ENCODE measurements at places on chromosomes 13 and 19.
A peak's percentile ranks its signal among the peaks of the same experiment; 100 is the strongest.

- no peak for DNase-seq
Measured at GRCh38 chr13:27166313-27166712, 5.3 kb downstream of the USP12 start.

- no peak for DNase-seq
Measured at GRCh38 chr19:10653482-10653731, 739 bp upstream of the ILF3 start.

DNA sequence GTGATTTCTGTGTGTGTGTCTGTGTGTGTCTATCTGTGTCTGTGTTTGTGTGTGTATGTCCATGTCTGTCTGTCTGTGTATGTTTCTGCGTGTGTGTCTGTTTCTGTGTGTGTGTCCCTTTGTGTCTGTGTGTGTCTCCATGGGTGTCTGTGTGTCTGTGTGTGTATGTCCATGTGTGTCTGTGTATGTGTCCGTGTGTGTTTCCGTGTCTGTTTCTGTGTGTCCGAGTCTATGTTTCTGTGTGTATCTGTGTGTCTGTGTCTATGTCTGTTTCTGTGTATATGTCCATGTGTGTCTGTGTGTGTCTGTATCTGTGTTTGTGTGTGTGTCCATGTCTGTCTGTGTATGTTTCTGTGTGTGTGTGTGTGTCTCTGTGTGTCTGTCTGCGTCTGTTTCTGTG is 276.3 kb upstream of the SOX1 start:
- no peak for DNase-seq

GRCh38 chr19:29516358-29516725 is 9.5 kb upstream of the VSTM2B start:
- DNase-seq: no peak

GRCh38 chr19:17873786-17874757 is 2.3 kb downstream of the SLC5A5 start:
- DNase-seq: peak; percentile 19

GRCh38 chr13:64272681-64273080 is 2857.0 kb upstream of the PCDH20 start:
- DNase-seq: no peak

DNA sequence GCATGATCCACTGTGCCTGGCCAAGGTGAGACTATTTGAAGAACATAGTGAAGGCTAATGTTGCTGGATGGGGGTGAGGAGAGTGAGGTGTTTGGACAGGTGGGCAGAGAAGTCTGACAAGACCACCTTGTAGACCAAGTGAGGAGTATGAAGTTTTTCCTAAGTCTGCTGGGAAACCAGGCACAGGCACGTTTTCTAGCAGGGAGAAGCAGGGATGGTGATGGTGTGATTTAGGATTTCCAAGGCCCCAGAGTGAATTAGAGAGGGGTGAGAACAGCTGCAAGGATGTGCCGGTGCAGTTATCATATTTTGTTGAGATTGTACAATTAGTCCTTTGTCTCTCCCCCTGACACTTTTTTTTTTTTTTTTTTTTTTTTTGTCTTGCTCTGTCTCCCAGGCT is 5.6 kb upstream of the PKN1 start:
- no peak for DNase-seq

- DNase-seq: no peak
Measured at GRCh38 chr19:48913114-48913889, 13.2 kb downstream of the NUCB1 start.

- DNase-seq: no peak
Measured at GRCh38 chr19:3852614-3853254, 16.1 kb downstream of the ZFR2 start.

GRCh38 chr19:49057636-49058234 is at the start of gene CGB7:
Gene CGB7 (minus strand): TSS chr19:49057749. CDS start chr19:49055375, 2,374 bp downstream.
- DNase-seq: no peak

DNA sequence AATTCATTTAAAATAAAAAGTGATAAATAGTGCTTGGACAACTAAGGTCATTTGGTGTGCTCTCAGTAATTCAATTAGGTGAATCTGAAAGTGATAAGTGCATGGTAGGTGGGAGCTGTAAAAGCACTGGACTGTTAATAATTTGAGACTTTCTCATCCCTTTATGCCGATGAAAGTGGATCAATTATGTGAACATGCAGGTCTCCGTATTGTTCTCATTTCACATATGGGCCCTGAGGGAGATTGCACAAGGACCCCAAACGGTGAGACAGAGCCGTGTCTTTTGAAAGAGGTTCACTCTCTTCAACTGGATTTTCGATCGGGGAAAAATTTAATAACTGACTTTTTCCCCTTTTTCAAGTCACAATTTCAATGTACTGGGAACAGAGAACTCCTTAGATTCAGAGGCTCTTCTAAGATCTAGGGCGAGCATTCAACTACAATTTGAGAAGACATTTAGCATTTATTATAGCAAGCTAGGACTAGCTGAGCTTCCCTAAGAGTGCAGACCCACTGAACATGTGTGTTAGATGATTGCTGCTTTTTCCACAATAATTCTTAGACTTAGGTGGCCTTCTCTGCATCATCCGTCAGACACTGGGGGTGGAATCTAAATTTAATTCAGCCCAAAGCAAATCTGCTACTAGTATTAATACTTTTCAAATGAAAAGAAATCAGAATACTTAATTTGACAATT is 347.6 kb downstream of the OXGR1 start:
- DNase-seq: no peak

DNA sequence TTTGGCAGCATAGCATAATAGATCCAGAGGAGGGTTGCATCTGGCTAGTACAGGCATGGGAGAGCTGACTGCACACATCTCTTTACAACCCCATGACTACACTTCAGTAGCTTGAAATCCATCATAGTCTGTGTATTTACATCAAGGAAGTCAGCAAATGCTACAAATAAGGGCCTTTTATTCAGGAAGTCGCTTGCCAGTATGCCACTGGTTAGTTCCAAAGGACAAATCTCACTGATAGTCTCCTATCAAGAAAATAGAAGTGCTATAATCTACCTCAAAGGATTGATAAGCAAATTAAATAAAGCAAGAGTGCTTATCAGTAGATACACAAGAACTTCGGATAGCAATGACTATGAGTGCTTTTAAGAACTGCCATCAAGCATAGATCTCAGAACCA is 112.7 kb downstream of the KLF12 start:
- no peak for DNase-seq

GRCh38 chr19:16117594-16118033 is 5.9 kb downstream of the RAB8A start:
- DNase-seq: no peak

GRCh38 chr13:73040968-73041596 is 17.7 kb upstream of the KLF5 start:
- DNase-seq: no peak

DNA sequence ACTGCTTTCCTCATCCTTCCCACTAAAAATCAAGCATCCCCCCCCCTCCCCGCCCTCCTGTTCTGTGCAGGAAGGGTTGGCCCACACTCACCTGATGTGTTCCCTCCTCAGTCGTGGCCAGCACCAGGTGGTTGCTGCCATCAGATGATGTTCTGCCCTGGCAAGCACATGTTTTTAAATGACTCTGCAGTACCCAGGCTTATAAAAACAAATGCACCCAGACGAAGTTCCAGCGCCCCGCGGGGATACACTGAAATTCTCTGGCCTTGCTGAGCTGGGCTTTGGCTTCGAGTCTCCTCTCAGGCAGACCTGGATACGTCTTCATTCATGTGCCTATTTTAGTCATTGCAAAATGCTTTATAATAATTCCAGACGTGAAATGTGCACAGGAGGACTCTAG is 316.3 kb downstream of the DLEU7 start:
- DNase-seq: no peak

GRCh38 chr13:30373727-30374126 is 48.6 kb upstream of the UBE2L5 start:
- no peak for DNase-seq

DNA sequence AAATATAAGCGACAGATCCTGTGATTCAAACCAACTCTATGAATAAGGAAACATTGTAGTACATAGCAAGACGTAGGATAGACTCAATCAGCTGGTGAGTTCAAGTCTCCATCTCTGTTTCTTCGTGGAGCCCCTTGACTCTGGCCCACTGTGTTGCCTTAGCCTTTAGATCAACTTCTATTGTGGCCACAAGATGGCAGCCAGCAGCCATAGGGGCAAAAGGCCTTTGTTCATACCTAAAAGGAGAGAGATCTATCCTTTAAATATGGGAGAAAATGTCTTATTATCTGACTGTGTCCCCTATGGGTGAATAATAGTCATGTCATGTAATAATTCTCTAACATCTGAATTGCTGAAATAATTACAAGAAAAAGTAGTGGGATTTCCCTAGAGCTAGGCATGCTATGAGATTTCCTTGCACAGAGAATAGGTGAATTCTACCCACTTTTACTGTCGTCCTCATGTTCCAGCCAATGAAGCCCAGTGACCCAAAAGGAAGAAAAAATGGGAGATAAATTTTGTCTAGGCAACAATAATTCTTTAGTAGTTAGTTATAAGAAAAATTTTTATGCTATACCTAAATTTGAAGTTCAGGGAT is 129.4 kb downstream of the PCDH20 start:
- DNase-seq: no peak

DNA sequence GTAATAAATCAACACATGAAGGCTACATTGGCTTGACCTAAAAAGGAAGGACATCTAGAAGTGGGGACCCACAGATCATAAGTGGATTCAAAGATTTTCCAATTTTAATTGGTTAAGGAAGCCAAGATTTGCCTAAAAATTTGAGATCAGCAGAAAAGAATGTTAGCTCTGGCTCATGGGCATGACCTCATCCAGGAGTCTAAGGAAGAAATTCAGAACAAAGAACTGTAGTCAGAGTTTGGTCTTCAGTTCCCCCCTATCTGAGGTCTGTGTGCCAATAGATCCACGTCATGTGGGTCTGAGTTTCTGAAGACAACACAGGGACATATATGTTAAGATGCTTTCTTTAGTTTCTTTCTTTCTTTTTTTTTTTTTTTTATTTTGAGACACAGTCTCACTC is 648.8 kb upstream of the SPRY2 start:
- DNase-seq: no peak

DNA sequence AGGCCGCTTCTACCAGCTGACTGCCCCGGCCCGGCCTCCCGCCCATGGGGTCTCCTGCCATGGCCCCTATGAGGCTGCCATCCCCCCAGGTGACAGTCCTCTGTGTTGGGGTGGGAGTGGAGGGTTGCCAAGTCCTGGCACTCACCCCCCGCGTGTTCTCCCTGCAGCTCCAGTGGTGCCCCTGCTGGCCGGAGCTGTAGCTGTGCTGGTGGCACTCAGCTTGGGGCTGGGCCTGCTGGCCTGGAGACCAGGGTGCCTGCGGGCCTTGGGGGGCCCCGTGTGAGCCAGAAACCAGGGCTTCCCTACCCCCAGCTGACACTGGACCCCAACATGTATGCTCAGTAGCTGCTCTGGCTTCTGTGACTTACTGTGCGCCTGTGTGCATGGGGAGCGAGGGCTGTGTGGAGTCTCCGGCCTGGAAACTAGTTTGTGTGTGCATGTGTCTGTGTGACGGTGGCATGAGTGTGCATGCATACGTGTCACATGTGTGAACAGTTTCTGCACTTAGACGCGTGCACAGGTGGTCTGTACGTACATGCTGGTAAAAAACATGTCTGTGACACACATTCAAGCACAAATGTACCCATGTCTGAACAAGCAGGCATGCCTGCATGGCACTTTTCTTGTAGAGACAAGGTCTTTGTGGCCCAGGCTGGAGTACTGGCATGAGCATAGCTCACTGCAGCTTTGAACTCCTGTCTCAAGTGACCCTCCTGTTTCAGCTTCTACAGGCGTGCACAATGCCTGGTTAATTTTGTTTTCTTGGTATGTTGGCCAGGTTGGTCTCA is 4.9 kb downstream of the ACP4 start:
- DNase-seq: no peak

GRCh38 chr19:16364231-16364865 is 39.7 kb downstream of the KLF2 start:
- no peak for DNase-seq

- DNase-seq: no peak
Measured at GRCh38 chr13:85557691-85558467, 241.3 kb downstream of the SLITRK6 start.

- DNase-seq: no peak
Measured at GRCh38 chr13:51612867-51613266, 28.6 kb downstream of the WDFY2 start.

GRCh38 chr19:1805401-1806183 is 6.5 kb downstream of the ATP8B3 start:
- DNase-seq: no peak

GRCh38 chr13:99977334-99977911 is 4.2 kb upstream of the ZIC2 start:
- DNase-seq: no peak

GRCh38 chr13:68996668-68997025 is 1111.0 kb upstream of the ATXN8OS start:
- no peak for DNase-seq

DNA sequence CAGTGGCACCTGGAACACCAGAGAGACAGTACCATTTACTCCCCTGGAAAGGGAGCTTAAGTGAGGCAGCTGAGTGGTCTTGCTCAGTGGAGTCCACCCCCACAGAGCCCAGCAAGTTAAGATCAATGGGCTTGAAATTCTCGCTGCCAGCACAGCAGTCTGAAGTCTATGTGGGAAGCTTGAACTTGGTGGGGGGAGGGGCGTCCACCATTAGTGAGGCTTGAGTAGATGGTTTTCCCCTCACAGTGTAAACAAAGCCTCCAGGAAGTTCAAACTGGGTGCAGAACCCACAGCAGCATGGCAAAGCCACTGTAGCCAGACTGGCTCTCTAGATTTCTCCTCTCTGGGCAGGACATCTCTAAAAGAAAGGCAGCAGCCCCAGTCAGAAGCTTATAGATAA is 30.3 kb upstream of the CEACAM4 start:
- DNase-seq: no peak

GRCh38 chr19:31015778-31016177 is 333.5 kb downstream of the TSHZ3 start:
- DNase-seq: no peak

DNA sequence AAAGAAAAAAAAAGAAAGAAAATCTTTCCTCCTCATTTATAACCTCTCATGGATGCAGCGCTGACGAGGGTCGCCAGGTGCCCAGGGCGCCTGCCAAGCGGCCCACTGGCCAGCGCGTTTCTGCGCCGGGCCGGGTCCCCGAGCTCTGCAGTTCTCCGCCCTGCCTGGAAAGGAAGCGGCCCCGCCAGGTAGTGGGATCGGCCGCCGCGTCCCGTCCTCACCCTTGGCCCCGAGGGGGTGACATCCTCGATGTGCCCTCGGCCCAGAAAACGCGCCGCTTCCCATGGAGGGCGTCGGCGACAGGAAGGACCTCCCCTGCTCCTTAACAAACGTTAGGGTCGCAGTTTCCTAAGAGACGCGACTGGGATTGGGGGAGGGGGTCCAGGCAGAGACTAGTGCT is 56.9 kb downstream of the ZNF726 start:
- DNase-seq: no peak

- no peak for DNase-seq
Measured at GRCh38 chr13:85266331-85266730, 532.9 kb downstream of the SLITRK6 start.

- no peak for DNase-seq
Measured at GRCh38 chr19:48244281-48244680, 11.4 kb downstream of the CARD8 start.

Measured in anterior cingulate cortex (tissue), 58 donors.